ENCODE measurements at places on chromosomes 4 and X. TPM values are rescaled to one million over a fixed set of nuclear protein-coding genes. Genes with fewer than 3 reads are reported as not detected.

TENM3 gene
- not detected for total RNA-seq

HSD17B13 gene
- 0.12 TPM for total RNA-seq

CXCL13 gene
- total RNA-seq = 0.62 TPM

LDOC1 gene
- 6.9 TPM for total RNA-seq

H2BW2 gene
- not detected for total RNA-seq

PRDM8 gene
- total RNA-seq = 0.35 TPM

GPR143 gene
- total RNA-seq = not detected

RPL34 gene
- 2,004 TPM for total RNA-seq

DGAT2L6 gene
- not detected for total RNA-seq

STPG2 gene
- not detected for total RNA-seq

PHOX2B gene
- total RNA-seq = not detected

SSX2B gene
- total RNA-seq = not detected

SORCS2 gene
- total RNA-seq = 0.15 TPM

SPARCL1 gene
- not detected for total RNA-seq

SLITRK2 gene
- total RNA-seq = not detected

UBA6 gene
- 79.5 TPM for total RNA-seq

MPP1 gene
- total RNA-seq = 24.3 TPM

GRK4 gene
- 2.1 TPM for total RNA-seq

GC gene
- not detected for total RNA-seq

XAGE1B gene
- total RNA-seq = not detected

SMC1A gene
- 169 TPM for total RNA-seq

GAGE13 gene
- total RNA-seq = not detected

Measured in activated naive CD4-positive, alpha-beta T cell treated with anti-CD3 and anti-CD28 coated beads for 36 hours (primary cell).